HuH-7 (cell line): ENCODE measurements at places on chromosomes 1 and 21.

DNA sequence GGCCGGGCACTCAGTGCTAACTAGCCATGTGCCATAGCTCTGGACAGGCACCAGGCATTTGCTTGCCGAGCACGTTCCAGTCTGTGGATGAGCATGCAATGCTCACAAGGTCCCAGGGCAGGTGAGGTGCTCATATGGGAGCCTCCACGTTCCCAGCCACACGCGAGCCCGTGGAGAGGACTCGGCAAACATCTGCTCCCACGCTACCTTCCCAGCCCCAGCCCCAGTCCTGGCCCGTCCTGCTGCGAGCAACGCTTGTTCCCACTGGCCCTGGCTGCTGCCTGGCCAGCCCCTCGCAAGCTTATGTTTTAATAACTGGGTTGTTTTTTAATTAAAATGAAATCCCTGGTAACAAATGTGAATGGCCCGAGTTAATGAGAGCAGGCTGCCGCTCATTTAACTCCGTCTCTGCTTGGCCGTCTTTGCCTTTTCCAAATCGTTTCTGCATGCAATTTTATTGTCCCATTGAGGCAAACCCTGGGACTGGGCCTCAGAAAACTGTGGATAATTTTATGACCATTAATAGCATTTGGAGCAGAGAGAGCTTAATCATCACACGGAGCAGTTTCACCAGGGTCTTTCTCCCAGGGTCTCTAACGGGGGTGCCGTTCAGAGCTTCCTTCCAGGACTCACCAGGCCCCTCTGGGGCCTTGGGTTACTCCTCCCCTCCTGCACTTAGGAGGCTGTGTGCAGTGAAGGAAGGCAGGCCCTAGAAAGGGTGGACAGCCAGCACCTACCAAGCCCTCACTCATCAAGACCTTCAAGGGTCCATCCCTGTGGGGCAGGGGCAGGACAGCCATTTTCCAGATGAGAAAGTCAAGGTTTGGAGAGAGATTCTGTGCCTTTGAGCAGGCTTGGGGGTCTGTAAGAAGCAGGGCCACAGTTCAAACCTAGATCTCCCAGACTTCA, 136.8 kb downstream of the GLIS1 start:
- DNase-seq: no peak

DNA sequence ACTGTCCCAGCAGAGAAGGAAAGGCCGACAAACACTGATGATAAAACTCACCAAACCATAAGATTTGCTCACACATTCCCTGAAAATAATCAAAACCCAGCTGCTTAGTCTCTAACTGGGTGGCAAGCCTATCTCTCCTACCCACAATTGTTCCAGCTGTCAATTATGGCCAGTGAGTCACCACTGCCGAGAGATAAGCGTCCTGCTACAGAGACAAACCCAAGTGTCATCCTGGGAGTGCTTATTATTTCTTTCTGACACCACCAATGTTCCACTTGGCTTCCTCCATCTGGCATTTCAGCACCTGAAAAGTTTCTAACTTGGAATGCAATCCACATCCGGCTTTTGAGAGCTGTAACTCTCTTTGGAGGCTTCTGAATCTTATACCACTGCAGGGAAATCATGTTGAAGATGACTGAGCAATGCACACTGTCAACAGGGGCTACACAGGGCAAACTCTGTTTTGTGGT, 51.5 kb upstream of the VAV3 start:
- no peak for DNase-seq

DNA sequence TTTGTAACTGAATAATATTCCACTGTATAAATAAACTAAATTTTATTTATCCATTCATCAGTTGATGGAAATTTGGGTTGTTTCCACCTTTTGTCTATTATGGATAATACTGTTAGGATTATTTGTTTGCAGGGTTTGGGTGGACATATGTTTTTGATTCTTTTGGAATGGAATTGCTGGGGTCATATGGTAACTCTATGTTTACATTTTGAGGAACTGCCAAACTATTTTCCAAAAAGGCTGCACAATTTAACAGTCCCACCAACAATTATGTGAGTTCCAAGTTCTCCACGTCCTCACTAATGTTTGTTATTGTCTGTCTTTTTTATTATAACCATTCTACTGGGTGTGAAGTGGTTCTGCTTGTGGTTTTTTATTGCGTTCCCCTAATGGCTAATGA, 4.3 kb upstream of the SERBP1 start:
- no peak for DNase-seq

GRCh38 chr1:151013518-151013917, 5.3 kb downstream of the PRUNE1 start:
- DNase-seq: no peak

DNA sequence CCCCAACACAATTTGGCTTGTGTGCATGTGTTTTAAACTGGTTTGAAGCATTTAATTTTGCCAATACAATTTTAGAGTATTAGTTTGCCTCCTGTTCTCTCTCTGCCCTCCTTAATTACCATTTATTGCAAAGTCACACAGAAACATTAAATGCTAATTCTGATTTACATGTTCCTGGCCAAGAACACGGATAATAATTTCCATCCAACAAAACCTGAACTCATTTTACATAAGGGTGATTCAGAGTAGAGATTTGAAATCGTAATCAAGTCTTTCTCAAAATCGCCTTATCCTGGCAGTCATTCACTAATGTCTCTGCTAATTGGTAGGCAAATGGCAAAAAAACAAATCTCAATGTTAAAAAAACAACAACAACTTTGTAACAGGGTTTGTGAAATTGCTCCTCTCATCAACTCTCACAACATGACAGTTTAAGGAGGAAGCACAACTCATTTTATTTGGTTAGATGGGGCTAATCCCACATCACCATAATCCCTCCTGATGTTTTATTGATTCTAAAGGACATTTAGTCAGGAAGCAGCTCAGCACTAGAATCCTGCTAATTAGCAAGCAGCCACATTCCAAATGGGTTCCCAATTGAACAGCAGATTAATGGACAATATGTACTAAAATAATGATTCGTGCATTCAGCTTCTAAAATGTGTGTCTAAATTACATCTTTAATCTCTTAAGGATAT, 55.9 kb downstream of the C1orf87 start:
- DNase-seq: no peak

GRCh38 chr1:55143684-55144083, 71.5 kb downstream of the USP24 start:
- peak; percentile 32 for DNase-seq

GRCh38 chr21:35217504-35218060, 168.5 kb upstream of the RUNX1 start:
- DNase-seq: no peak

- no peak for DNase-seq
Measured at GRCh38 chr1:174742805-174743653, 256.7 kb upstream of the CACYBP start.

- DNase-seq: no peak
Measured at GRCh38 chr1:21229246-21230000, 52.7 kb upstream of the EIF4G3 start.

GRCh38 chr1:24952413-24952841, 22.4 kb upstream of the RUNX3 start:
- no peak for DNase-seq

- no peak for DNase-seq
Measured at GRCh38 chr1:230536641-230537155, 105.6 kb upstream of the COG2 start.

- no peak for DNase-seq
Measured at GRCh38 chr1:12778907-12779306, 5.4 kb downstream of the PRAMEF12 start.

GRCh38 chr1:46211051-46211450, 7.9 kb downstream of the LURAP1 start:
- DNase-seq: no peak

DNA sequence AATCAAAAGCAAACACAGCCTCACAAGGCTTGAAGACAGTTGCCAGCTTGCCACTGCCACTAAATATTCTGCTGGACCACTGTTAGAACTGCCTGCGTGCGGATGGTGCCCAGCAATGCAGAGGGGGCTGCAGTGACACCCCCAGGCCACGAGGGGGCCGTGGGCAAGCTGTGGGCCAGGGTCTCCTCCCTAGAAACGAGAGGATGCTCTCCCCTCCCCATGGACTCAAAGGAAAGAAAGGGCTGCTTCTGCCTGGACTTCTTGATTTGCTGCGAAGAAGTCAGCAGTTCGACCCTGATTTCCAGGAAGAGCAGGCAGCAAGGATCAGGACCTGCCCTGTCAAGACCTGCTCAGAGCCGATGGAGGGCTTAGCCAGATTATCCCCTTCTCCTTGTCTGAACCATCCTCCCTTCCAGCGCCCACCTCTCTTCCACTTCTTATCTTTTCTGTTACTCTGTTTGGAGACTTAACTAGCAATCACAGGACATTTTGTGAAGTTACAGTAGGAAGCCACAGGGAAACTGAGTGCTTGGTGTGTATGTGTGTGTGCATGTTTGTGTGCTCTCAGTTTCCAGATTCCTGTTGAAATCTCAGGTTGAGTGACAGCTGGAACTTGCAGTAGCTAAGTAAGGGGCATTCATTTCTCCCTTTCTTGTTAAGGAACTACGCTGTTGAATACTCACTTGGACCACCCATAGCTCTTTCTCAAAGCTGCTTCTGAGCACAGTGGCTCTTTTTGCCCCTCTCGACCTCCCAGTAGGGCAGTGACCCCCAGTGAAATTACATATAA, 2.7 kb downstream of the MAN1C1 start:
- peak; percentile 73 for DNase-seq

DNA sequence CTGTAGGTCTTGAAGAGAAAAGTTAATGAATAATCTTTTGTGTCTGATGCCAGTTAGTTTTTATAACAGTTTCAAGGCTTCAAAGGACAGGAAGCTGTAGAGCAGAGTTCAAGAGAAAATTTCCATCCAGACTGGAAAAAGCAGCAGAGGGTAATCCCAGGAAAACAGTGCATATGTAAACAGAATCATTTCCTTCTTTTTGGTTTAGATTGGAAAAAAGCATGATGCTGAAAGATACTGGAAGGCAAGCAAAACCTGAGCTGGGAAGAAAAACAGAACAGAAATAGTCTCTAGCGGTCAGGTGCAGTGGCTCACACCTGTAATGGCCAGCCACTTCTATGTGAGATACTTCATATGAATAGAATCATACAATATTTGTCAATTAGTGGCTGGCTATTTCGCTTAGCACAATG, 71.9 kb downstream of the ZSWIM5 start:
- DNase-seq: peak; percentile 36

GRCh38 chr1:98002288-98002687, 81.5 kb upstream of the DPYD start:
- no peak for DNase-seq

DNA sequence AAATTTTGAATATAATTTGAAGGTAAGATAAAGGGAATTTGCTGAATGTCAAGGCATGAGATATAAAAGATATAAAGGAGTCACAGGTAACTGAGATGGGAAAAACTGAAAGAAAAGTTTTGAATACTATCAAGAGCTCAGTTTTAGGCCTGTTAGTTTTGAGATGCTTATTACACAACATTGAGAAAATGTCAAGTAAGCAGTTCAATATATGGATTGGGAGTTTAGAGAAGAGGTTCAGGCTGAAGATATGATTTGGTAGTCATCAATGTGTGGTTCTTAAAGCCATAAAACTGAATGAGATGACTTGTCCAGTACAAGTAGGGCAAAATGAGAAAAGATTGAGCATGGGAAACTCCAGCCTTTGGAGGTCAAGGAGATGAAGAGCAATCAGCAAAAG, 4.7 kb upstream of the RNPC3 start:
- DNase-seq: no peak

GRCh38 chr21:10627316-10627863, 106.0 kb downstream of the TPTE start:
- no peak for DNase-seq

GRCh38 chr1:223819730-223820514, 25.8 kb downstream of the TP53BP2 start:
- DNase-seq: peak; percentile 44

DNA sequence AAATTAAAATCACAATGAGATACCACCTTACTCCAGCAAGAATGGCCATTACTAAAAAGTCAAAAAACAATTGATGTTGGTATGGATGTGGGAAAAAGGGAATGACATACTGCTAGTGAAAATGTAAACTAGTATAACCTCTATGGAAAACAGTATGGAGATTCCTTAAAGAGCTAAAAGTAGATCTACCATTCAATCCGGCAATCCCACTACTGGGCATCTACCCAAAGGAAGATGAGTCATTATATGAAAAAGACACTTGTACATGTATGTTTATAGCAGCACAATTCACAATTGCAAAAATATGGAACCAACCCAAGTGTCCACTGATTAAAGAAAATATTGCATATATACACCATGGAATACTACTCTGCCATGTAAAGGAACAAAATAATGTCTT, 37.2 kb downstream of the SUSD4 start:
- no peak for DNase-seq

GRCh38 chr1:76068953-76069561, 5.5 kb upstream of the ST6GALNAC3 start:
- no peak for DNase-seq
